Activated T-helper 2 cell treated with anti-CD3 and anti-CD28 coated beads, Interferon-gamma antibody, Interleukin-2, Interleukin-4, amounts not matched to agents 10 μg/mL and 5 μg/mL and 100 μg/mL, durations not matched to agents 14 hours and 24 hours and 36 hours (primary cell): ENCODE measurements at places on chromosomes 7 and 10.

DNA sequence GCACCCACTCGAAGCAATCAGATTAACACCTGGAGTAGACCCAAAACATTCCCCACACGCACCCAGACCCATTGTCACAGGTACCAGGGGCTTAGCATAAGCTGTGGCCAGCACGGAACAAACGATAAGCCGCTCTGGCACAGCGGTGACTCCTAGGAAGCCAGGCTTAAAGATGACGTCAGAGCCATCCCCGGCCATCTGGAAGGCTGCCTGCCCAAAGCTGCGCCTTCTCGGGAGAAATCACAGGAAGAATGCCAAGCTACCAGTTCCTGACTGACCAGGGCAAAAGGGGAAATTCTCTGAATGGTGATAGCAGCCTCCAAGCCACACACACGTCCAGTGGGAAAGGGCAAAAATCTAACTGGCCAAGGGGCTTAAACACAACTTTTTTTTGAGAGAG is 13.0 kb upstream of the WIPI2 start:
- no peak for DNase-seq

- DNase-seq = peak; percentile 62
These were observed 73.9 kb downstream of the CXCL12 start for GRCh38 chr10:44310762-44311562.

DNA sequence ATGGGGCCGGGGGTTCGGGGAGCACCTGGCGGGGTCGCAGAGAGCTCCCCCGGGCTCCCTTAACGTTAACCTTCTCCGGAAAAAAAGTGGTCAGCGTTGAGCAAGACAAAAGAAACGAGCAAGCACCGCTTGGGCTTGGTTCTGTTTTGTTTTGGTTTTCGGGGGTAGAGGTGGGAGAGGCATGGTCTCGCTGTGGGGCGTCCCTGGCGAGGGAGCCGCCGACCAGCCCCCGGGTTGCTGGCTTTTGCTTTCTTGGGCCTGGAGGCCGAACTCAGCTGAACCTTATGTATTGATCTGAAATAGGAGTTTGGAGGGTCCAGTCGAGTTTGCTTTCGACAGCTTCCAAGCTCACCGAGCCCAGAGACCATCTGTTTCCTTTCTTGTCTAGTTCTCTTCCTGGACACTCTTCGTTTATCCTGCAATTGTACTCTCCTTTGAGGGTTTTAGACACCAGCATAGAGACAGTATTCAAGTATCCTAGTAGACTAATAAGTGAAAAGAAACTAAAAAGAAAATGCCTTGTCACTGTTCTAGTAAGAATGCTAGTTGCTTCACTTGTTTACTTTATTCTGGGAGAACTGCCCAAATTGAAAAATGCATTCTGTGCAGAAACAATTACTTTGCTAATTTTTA is 980 bp downstream of the FHIP2A start:
- DNase-seq = peak; percentile 33

DNA sequence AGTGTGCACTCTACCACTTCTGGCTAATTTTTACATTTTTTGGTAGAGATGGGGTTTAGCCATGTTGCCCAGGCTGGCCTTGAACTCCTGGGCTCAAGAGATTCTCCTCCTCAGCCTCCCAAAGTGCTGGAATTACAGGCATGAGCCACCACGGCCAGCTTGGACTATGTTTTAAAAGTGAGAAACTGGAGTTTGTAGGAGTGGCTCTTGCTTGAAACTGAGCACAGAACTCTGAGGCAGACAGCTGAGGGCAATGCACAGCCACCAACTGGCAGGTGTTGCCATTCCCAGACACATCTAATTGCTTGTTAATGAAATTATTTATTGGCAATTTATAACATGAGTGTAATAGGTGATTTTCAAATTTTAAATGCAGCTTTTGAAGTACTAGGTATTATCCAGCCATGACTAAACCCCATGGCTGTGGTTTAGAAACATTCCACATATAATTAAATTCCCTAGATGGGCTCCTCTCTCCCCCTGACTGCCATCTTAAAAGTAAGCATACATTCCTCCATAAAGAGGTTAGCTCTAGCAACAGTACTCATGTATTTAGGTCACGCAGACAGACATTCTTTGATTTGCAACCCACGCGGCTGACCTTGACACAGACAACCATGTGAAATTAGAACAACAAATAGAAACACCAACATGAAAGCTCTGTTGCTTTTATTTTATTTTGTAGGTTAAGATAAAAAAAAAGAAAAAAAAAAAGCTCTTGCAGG is 19.8 kb downstream of the PANK1 start:
- no peak for DNase-seq

DNA sequence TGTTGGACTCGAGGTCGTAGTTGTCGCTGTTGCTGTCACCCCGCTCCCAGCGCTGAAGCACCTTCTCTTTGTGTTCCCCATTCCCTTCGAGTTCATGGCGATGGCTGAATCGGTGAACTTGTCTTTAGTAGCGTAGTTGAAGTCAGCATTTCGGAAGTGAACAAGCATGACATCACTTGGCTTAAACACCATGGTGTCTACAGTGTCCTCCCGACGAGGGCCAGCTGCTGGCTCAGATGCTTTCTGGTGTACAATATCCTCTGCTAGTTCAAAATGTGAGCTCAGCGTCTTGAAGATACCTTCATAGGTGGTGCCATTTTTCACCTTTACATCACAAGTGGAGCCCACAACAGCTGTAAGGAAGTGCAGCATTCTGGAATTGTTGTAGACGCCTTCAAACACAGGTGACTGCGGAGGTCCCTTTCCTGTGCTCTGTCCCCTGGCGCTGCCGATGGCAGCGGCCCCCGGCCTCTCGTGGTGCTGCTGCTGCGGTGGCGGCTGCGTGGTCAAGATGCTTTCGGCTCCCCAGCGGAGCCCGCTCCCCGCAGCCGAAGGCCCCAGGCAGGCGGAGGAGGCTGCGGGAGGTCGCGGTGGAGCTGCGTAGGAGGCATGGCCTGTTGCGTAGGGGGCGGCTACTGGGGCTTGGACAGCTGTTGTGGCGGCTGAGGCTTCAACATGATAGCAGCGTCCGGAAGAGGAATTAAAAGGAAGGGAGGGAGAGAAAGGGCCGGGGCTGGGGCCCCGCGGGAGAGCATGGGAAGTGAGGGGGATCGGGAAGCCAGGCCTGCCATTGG is 59.3 kb downstream of the ANKMY2 start:
- no peak for DNase-seq

DNA sequence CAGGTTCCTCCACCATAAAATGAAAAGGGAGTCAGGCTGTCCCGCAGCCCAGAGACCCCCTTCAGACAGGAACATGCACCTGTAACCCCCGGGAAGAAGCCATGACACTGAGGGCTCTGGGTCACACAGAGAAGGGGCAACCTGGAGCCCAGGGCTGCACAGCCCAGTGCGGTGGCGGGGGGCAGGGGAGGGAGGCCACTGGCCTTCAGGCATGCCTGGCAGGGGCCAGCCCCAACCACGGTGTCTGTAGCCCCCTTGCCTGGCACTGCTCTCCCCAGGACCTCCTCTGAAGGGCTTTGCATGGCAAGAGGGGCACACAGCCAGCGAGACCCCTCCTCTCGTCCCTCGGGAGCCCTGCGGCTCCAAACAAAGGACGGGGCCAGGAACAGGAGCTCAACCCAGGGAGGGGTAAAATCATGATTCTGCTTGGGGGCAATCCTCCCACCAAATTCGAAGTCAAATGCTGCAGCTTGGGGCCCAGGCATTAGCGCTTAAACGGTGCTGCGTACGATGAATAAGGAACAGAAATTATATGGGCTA is 235.1 kb downstream of the MAD1L1 start:
- no peak for DNase-seq

GRCh38 chr10:87546971-87547413 is 42.3 kb downstream of the MINPP1 start:
- no peak for DNase-seq

DNA sequence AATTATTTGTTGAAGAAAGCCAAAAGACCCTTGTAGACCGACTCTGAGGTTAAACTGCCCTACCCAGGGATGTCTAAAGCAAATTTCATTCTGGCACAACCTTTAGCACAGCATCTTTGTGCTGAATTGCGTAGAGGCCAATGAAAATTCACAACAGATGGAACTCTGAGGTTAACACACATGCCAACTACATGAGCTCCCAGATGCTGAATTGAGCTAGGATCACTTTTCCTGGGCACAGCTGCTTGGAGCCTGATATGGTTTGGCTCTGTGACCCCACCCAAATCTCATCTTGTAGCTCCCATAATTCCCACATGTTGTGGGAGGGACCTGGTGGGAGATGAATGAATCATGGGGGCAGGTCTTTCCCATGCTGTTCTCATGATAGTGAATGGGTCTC is 158.0 kb upstream of the PTN start:
- DNase-seq = no peak

DNA sequence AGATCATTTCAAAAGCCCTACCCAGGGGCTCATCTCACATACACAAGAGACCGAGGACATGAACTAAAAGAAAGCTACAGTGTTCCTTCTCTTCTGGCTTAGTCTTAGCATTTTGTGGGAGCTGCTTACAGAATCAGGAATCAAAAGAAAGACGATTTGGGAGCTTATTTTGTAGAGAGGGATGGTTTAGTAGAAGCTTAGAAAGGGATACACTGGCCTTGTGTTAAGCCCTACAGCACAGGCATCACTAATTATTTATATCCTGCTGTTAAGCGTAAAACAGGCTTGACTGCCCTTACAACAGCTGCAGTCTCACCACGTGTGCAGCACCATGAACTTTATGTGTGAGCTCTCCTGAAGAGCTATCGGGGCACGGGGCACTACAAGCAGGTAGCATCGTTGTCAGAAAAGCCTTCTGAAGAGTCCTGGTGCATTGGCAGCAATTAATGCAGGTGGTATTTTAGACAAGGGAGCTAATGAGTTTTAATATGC is 798.3 kb downstream of the NXPH1 start:
- no peak for DNase-seq

DNA sequence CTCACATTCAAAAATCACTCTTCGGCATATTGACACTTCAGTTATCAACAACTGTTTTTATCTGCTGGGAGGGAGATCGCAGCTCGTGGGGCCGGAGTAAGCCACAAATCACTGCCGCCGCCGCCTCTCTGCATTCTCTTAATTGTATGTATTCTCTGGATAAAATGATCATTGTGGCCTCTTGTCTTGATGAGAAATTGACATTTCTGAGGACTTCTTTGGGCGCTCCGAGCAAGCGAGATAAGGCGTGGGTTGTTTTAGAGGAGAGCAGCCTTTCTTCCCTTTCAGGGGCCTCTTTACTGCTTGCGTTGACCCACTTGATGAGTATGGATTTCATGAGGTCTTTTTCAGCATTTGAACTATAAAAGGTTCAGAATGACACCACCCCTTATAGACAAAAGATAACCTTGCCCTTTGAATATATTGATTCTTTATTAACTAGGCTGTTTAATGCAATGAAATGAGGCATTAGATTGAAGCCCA is 130.6 kb downstream of the EBF3 start:
- DNase-seq = no peak

GRCh38 chr7:192701-193480 is 520 bp downstream of the FAM20C start:
- no peak for DNase-seq

DNA sequence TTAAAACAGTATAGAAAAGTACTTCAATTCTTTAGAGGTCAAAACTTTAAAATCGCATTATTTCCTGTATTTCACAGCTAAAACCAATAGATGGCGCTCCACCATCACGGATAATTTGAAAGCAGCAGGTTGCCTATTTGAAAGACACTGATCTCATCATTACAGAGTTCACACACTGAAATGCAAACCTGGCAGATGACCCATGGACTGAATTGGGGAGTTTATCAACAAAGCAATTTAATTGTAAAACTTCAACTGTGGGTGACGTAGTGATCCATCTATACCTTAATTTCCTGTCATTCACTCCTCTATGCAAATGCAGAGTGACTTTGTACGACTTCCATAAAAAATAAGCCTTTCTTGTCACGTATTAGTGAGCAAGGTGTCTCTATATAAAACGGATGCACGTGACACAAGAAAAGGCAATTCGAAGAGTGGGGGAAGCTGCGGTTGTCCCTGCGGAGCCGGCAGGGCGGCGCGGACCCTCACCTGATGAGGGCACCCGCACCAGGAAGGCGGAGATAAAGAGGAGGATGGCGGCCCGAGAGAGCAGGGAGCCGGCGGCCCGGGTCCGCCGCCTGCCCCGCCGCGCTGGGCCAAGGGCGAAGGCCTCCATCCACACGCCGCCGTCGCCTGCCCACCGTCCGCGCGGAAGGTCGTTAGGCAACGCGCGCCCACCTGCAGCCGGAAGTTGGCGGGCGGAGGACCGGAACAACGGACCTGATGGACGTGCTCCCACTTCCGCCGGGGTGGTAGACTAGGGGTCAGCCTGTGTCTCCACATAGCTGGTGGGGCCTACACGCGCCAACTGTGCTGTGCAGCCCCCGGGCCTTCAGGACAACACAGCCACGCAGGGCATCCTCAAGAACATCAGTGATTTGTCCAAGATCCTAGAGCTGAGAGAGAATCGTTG is at the start of gene ZPBP:
Gene ZPBP (minus strand): TSS at position 668 of the 913 bp plus-strand sequence. CDS start 52 bp downstream, at position 616.
- peak; percentile 40 for DNase-seq

- DNase-seq = no peak
These were observed 30.2 kb upstream of the LEP start for GRCh38 chr7:128210590-128211570.

- DNase-seq = no peak
These were observed 5.1 kb downstream of the TMEM26 start for GRCh38 chr10:61448091-61448490.

DNA sequence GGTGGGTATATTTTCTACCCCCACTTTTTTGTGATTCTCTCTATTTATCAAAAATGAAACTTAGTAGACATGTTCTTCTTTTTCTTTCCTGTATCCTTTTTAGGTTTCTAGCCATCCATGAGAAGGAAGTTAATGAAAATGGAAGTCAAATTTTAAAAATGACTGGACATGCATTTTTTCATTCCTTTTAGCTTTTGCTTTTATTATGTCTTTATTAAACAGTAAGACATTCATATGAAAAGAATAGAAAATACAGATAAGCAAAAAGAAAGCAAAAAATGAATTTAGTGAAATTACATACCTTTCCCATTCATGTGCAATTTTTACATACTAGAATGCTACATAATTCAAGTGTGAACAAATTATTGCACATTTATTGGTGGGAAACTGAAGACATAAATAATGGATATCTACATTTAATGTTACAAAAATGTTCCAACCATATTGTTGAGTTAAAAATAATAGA is 88.7 kb downstream of the CPED1 start:
- DNase-seq = no peak

DNA sequence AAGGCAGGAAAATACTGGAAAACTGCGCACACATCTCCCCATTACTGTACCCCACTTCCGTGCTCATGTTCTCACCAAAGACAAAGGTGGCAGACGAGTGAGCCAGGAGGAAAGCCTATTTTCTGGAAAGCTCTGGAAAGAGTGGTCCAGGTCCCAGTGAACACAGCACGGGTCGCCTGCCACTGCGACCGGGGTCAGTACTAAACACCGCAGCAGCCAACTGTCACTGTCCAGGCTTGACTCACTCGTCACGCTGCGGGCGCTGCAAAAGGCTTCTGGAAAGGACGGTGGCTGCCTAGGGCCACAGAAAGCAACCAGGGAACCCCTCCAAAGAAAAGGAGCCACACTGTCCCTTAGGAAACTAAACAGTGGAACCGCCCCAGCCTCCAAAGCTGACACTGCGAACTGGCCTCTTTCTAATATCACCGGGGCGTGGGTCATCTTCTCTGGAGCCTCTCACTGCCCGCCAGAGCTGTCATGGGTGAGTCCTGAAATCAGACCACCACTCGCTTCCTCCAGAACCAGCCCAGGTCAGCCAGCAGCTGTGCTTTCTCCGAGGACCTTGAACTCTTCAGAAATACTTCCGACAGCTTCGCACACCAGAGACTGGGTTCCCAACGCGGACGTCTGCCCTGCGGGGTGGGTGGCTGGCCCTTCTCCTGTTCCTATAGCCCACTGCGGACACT is 4.0 kb downstream of the RADIL start:
- DNase-seq = no peak
